ENCODE measurements at places on chromosomes 12 and 14.

DNA sequence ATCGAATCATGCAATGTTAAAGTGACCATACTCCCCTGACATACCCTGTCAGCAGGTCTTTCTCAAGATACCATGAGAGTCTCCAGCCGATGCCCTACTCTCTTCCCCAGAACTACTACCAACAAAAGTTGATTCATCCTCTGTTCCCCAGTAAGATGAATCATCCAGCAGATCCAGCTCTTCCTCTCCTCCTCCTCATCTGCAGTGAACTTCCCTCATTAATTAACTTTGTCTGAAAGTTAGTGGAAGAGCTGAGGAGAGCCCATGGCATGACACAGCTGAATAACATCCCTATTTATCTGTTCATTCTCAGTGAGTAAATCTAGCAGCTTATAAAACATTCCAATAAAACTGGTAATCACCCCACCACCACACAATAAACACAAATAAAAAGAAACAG is 213.4 kb downstream of the EGLN3 start:
- DNase-seq: no peak

GRCh38 chr12:108788076-108788782 is 56.9 kb upstream of the CORO1C start:
- no peak for DNase-seq

GRCh38 chr12:49231878-49232655 is 32.8 kb upstream of the TUBA1C start:
- peak; percentile 52 for DNase-seq

- DNase-seq: no peak
These were observed 9.4 kb downstream of the CLBA1 start for GRCh38 chr14:104994978-104995377.

GRCh38 chr14:75318353-75318752 is 39.7 kb downstream of the FOS start:
- no peak for DNase-seq

DNA sequence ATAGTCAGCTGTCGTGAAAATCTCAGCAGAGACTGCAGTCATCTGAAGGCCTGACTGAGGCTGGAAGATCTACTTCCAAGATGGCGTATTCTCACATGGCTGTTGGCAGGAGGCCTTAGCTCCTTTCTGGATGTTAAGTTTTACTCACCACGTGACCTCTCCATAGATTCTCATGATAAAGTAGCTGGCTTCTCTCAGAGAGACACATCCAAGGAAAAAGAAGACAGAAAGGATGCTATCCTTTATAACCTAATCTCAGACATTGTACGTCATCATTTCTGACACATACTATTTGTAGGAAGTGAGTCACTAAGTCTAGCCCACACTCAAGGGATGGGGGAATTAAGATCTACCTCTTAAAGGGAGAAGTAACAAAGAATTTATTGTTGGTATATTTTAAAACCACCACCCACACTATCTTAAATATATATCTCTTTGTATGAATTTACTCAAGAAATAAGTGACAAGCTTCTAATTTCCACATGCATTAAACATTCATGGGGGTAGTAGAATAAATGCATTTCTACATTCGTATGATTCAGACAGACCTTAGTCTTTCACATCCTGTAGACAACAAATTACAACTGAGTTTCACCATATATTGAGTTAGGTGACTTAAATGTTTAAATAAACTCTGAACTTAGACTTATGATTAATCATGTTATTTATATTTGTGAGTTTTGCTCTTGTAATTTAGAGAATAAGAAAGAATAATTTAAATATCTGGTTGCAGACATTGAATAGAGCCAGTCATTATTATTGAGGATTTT is 411.0 kb downstream of the LRIG3 start:
- DNase-seq: no peak

GRCh38 chr12:1878695-1879094 is 39.8 kb downstream of the CACNA2D4 start:
- no peak for DNase-seq

- DNase-seq: no peak
These were observed 4.5 kb downstream of the FICD start for GRCh38 chr12:108519558-108519957.

DNA sequence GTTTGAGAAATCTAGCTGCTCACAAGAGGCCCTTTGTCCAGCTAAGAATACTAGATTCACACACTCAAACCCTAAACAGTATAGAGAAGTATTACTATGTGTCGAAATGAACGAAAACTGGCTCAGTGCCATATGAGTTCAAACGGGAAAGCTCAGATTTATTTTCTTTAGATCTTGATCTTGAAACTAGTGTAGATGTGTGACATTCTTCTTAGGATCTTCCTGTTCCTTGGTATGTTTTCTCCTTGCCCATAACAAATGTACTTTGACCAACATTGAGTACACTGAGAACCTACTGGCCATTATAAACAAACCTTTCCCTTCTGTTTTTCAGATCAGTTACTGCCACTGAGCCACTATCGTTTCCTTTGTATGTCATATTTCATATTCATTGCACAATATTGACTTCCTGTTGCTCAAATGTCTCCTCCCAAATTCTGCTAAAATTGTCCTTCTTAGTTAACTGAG is 21.3 kb downstream of the MYBPC1 start:
- DNase-seq: no peak

GRCh38 chr14:106845286-106846087 is 1319.1 kb downstream of the TMEM121 start:
- DNase-seq: peak; percentile 6

- no peak for DNase-seq
These were observed 48.9 kb downstream of the SINHCAF start for GRCh38 chr12:31277081-31277480.
